Hippocampal formation (tissue), 2 donors: ENCODE measurements at places on chromosomes 11 and 22.
A peak's percentile ranks its signal among the peaks of the same experiment; 100 is the strongest.

DNA sequence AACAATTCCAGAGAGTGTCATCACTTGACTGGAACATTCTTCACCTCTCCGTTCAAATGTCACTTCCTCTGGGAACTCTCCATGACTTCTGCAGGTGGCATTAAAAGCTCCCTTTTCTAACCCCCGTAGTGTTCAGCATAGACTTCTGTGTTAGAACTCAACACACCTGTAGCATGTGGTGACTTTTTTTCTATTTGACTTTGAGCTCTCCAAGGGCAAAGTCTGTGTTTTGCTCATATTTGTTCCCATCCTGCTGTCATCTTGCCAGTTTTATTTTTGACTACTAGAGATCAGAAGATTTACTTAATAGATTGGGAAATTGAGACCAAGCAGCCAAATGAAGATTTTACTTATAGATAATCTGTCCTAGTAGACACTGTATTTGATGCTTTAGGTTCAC, 367.1 kb downstream of the INSC start:
- no peak for DNase-seq

DNA sequence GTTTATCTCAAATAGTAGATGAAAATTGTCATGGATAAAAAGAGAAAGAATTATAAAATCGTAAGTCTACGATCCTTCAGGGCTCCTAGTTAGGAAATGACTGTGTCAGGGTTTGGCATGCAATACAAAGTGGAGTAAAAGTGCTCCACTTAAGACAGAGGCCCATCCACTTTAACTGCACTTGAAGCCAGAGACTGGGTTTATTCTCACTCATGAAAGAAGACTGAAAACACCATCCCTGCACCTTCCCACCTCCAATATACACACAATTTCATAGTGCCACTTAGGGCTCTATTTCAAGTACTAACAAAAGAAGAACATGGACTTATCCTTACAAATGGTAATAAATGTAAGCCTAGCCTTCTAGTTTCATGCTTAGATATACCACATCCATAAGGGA, 70.7 kb downstream of the ANO5 start:
- DNase-seq, result no peak

DNA sequence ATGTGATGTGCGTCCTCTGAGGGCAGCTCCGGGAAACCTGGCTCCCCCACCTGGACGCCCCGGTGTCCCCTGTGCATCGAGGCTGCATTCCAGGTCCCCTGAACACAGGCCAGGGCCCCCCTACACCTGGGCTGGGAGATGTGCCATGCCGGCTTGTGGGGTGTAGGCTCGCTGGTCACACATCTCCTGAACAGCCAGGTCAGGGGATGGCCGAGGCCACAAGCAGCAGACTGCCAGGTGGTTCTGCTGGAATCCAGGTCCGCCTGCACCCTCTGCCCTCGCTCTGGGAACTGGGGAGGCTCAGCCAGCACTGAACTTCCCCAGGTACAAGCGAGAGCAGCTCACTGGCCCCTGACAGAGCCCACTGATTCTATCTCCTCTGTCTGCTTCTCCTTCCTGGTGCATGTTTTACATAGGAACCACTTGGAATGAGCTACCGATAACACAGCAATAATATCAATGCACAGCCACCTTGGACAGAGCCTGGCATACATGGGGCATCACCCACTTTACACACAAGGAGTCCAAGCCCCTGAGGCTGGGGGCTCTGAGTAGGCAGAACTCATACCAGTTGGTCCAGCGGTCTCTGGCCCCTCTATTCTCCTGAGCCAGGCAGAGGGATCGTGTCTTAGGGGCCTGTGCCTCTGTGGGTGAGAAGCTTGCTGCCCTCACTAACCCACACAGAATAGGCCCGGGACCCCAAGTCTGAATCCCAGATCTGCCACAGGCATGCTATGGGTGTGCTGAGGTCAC, 46.8 kb downstream of the TBX1 start:
- no peak for DNase-seq

GRCh38 chr22:47123827-47124442, 361.5 kb downstream of the TBC1D22A start:
- no peak for DNase-seq

GRCh38 chr11:19886498-19886897, 173.9 kb downstream of the NAV2 start:
- DNase-seq, result no peak

DNA sequence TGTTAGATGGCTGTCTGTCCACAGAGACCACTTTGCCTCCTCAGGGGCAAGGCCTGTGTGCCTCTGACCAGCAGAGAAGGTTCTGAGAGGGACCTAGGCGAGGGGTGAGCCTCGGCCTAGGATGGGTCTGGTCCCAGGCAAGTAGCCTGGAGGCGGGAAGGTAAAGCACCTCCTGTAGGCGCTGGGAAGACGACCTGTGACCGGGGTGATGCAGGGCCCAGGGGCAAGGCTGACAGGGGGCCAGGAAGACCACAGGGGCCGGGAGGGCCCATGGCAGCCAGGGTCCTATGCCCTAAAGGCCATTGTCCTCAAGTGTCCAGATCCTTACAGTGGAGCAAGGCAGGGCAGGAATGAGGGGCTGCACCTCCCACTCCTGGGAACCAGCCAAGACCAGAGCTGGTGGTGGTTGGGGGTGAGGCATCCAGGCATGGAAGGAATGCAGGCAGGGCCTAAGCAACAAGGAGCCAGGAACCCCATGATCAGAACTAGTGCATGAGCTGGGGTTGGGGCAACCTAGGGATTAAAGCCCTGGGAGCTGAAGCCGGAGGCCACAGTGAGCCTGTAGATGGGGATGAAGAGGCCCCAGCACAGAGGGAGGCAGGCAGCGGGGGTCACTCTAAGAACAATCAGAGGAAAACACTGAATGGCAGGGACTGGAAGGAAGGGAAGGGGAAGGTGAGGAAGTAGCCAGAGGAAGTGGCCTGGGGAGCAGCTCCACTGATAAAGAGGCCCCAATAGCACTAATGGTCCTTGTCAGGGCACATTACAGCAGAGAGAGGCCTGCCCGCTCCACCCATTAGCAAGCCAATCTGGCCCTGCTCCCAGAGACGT, 32.9 kb upstream of the KLHL35 start:
- no peak for DNase-seq

GRCh38 chr11:120086651-120087050, 51.3 kb downstream of the TRIM29 start:
- DNase-seq, result no peak

DNA sequence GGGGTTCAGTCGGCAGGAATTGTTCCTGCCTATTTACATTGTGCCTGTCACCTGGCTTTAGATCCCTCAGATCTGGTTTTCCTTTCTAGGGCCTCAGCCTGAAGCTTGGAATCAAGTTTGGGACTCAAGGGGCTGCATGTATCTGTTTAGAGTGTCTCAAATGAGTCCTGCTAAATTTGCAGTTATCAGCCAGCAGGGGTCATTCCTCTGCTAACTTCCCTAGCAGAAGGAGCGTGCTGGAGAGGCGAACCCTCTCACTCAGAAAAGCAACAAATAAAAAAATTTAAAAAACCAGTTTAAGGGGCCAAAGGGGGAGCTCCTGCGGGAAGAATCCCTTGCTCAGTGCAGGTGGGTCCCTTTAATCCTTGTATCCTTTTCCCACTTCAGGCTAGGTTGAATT, 1220.2 kb downstream of the JRKL start:
- no peak for DNase-seq

GRCh38 chr11:15127341-15127740, 12.6 kb downstream of the INSC start:
- no peak for DNase-seq

DNA sequence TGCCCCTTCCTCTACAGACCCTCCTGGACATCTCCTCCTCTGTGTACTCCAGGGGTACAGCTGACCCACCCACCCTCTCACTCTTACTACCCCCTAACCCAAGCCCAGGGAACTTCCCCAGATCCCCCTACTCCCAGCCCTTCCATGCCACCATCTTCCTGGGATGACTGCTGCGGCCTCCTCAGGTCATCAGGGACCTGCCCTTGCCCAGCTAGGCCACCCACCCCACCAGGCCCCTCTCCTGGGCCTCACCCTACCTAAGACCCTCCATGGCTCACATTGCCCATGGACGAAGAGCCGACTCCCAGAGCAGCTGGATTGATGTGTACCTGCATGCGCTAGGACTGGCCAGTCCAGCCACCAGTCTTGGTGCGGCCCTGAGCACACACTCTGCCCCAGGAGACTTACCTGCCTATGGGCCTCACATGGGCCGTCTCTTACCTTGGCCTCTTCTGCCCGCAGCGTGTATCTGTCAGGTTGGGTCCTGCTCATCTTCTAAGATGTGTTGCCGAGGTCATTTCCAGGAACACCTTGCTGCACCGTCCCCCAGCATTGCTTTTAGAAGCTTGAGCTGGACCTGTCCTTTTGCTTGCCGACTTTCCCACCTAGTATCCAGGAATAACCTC, 2.0 kb upstream of the CLDN5 start:
- no peak for DNase-seq

- DNase-seq, result peak; percentile 6
These were observed 593.2 kb downstream of the INSC start for GRCh38 chr11:15707971-15708370.

DNA sequence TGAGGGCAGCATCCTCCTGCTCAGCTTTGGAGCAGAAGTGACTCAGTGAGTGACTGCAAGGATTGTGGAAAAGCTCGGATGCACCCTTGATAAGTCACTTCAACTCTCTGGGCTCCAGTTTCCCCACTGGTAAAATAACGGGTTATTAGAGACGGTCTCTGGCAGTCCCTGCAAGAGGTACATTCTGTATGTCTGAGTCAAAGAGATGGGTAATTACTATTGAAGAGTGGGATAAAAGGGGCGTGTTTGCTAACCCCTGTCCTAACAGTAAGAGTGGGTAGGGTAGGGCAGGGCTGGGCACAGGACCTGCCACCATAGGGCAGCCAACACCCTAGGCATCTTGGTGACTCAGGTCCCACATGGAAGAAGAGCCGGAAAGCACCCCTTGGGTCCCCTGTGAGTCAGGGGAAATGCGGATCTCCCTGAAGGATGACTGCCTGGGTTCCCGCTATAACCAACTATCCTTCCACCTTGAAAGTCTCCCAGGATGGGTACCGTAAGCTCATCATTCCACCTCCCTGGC, 7.3 kb upstream of the AHNAK start:
- DNase-seq, result no peak

GRCh38 chr11:80096736-80097135, 655.9 kb upstream of the TENM4 start:
- no peak for DNase-seq
